ENCODE measurements at places on chromosomes 11 and 22. TPM values are rescaled to one million over a fixed set of nuclear protein-coding genes. Genes with fewer than 3 reads are reported as not detected.
A peak's percentile ranks its signal among the peaks of the same experiment; 100 is the strongest.

The C11orf42 gene
- total RNA-seq = not detected

The TMEM179B gene
- total RNA-seq = 22.1 TPM

The TPCN2 gene
- 6.8 TPM for total RNA-seq

The TMEM109 gene
- total RNA-seq = 33.3 TPM

The DCPS gene
- 12.5 TPM for total RNA-seq

The CCDC34 gene
- 13.8 TPM for total RNA-seq

The UPK2 gene
- 0.09 TPM for total RNA-seq

DNA sequence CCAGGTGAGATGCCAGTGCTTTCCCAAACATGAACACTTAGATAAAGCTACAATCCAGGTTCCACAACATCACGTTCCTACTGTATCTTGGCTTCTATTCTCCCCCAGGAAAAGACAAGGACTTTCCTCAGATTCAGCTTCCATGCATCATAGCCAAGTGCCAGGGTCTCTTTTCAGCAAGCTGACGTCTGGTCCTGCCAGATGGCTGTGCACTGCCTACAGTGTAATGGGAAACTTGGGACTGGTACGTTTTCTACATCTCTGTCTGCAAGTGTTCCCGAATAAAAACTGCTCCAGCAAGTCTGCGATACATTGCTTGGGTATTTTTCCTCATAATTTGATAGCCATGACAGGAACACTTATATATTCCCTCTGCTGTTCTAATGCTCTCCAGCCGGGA lies 412.5 kb downstream of the FAM181B start:
- no peak for DNase-seq

DNA sequence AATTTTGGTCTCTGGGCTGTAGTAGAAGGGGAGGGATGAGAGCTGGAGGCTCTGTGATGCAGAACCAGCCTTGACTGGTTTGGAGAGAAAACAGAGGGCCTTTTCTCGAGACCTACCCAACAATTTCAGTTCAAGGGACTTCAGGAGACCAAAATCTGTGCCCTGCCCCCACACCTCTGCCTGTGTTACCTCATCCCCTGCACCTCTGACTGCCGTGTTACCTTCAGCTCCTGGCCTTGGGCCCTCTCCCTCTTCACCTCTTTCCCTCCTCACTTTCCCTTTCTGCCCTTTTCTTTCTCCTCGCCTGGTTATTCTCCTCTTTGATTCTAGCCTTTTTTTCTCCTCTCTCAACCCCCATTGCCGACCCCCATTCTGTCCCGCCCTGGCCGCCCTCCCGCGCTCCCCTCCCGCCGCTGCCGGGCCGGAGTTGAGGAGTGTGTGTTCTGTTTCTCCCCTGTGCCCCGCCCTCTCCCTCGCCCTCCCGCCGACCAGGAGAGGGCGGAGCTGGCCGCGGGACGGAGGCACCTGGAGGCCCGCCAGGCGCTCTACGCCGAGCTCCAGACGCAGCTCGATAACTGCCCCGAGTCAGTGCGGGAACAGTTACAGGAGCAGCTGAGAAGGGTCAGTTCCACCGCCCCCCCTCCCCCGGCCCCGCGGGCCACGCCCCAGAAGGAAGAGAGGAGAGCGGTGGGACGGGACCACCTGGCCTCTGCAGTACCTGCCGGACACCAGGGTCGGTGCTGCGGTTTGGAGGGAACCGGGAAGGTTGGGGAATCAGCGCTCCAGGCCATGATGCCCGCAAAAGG lies 27.2 kb downstream of the PHLDB1 start:
- DNase-seq = peak; percentile 86

- DNase-seq = no peak
Measured at GRCh38 chr22:31544481-31545480, 48.4 kb downstream of the SFI1 start.

DNA sequence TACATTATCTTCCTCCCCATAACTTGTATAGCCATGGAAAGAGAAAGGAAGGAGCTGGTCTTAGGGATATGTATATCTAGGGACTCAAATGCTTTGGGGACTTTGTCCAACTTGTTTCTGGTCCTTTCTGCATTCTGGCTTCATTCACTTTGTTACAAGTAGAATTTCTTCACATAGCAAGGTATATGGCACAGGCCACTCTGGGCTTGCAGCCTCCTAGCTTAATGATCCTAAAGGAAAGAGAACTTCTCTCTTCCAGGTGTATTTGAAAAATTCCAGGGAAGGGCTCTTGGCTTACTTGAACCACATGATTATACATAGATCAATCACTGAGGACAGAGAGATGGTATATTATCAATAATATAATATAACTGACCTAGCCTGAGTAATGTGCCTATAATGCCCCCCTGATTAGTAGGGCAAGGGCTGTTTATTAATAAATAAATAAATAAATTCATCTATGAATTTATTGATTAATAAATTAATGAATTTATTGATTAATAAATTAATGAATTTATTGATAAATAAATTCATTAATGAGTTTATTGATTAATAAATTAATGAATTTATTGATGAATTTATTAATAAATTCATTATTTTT lies 48.2 kb upstream of the CEP295 start:
- DNase-seq = peak; percentile 7

DNA sequence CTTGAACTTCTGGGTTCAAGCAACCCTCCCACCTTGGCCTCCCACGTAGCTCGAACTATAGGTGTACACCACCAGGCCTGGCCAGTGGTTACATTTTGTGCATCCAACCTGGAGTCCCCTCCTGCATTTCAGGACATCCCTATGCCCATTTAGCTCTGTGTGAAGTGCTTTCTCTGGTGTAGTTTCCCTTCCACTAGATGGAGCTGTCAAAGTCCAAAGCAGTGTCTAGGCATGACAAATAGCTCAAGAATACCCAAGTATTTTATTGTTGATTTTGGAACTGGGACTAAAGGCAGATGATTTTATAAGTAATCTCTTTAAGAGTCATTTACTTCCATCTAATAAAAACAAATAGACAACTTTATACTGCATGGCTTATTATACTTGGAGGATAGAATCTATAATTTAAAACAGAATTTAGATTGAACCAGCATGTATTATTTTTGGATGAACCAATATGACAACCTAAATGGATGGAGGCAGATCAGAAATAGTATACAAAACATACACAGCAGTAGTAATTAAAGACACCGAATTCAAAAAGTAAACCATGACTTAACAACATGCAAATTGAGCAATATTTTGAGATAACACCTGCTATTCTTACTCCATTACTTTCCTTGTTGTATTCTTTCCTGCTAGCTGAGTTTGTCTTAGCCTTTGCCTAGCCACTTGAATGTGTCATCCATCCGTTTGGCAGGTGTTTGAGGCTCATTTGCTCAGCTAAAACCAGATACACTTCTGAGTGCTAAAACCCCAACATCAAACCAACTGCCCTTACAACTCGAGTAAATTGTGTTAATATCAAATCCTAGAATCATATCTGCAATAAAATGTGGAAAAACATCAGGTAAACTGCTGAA lies 37.7 kb downstream of the EIF4ENIF1 start:
- peak; percentile 17 for DNase-seq

GRCh38 chr11:82105331-82105998 lies 628.2 kb downstream of the FAM181B start:
- DNase-seq = no peak

GRCh38 chr22:23218053-23218866 lies 38.0 kb downstream of the BCR start:
- no peak for DNase-seq

DNA sequence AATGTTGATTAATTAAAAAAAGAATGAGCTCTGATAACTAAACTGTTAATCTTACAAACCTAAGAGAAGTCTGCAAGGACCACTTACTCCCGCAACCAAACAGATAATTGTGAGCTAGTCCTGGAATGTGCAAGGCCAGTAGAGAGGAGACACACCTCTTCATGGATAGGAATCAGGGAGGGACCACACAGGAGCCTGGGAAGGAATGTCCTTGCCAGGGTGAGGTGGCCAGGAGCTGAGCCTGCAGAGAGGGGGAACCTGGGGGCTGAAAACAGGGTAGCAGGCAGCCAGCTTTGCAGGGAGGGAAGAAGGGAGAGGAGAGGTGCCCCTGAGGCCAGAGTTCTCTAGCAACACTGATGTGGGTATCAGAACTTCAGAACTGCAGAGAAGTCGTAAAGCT lies 9.4 kb upstream of the NLRP10 start:
- no peak for DNase-seq

DNA sequence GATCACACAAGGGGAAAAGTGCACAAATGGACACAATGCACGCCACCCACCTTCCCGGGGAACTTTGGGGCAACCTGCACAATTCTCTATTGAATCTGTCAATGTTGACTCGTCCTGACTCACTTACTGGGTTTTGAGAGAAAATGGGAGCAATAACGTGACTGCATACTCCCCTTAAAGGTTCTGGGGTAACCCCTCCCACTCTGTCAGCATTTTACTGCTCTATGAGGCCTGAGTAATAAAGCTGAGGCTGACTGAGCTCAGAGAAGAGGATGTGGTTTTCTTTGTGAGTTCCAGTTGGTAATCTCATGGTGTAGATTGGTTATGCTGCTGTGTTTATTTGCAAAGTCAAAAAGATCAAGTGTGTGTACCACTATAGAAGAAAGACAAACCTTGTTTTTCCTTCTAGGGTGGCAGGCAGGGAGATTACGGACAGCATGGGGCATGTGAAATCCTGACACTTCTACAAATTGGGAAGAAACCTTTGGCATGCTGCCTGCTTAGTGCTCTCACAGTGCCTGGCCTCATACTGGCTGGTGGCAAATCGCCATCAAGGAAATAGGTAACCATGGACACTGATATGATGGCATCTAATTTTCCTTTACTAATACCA lies 16.1 kb upstream of the APOA1 start:
- DNase-seq = no peak

DNA sequence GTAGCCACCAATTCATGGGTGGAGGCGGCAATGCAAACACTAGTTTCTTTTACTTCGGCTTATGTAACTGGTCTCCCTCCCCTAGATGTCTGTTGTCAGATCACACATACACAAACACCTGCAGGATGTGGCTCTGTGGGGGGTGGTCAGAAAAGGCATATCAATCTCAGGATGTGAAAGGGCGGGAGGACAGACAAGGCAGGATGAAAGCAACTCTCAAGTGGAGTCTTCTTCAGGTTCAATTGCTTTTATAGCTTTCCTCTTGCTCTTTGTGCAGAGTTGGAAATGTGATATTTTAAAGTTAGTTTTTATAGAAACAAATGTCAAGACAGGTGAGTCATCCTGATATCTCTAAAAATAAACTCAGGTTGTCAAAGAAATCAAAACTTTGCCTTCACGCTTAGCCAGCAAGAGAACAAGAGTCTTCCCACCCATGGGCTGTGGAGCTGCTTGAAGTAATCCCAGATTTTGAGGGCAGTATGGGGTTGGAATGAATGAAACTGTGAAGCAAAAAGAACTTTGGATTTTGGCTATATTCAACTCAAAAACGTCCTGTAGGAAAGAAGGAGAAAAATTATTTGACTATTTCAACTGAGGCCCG lies 423.4 kb downstream of the GUCY1A2 start:
- DNase-seq = no peak

- peak; percentile 94 for DNase-seq
Measured at GRCh38 chr11:47152953-47153950, 23.4 kb downstream of the ARFGAP2 start.

DNA sequence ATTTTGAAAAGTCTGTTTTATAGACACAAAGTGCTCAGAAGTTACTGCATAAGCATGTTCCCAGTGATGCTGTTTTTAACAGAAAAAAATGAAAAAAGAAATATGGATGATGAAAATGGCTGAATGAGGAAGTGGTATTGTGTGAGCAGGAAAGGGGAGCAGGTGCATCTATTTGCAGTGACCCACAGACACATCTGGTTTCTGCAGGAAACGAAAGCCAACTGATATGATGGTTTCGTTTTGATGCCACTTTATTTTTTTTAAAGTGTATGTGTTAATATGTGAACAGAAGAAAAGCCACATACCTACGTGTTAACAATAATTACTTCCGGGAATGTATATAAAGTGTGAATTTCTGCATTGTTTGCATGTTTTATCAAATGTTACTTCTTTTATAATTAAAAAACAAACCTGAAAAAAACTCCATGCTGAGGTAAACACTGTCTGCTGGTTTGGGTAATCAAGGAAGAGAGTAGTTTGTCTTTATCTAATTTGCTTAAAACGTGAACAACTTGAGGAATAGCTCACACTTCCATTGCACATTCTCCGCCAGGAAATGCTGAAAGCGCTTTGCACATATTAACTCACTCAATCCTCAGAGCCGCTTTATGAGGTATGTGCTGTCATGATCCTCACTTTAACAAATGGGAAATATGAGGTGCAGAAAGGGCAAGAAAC lies 1335.9 kb downstream of the TBC1D22A start:
- DNase-seq = no peak

DNA sequence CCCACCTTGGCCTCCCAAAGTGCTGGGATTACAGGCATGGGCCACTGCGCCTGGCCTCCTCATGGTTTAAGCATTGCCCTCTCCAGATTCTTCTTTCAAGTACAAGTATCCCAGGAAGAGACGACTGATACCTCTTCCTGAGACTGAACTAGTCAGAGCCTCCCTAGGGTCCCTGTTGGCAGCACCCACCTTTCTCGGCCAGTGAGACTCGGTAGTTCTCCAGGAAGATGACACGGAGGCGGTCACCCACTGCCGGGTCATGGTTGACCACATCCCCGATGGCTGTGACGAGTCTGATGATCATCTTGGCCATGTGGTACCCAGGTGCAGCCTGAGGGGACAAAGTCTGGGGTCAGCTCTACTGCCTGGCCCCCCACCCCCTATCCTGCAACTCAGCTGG lies 7.2 kb upstream of the RASGRP2 start:
- no peak for DNase-seq

DNA sequence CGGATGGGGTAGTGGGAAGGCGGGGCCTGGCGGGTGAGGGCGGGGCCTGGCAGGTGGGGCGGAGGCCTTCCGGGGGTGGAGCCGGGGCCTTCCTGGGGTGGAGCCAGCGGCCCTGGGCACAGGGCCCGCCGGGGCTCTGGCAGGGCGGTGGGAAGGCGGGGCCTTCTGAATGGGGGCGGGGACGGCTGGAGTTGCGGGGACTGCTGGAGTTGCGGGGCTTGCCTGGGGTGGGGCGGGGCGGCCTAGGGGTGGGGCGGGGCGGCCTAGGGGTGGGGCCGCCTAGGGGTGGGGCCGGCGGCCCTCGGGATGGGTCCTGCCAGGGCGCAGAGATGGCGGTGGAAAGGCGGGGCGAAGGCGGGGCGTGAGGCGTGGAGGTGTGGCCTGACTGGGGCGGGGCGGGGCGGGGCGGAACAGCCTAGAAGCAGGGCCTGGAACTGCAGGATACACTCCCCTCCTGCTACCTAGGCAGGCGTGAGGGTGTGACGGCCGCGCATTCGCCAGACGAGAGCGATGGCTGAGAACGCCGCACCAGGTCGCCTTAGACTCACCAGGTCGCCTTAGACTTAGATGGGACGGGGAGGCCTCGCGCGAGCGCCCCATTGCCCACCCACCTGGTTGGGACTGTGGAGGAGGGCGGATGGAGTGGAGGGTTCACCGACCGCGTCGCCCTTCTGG lies 19.3 kb downstream of the RRP7A start:
- DNase-seq = peak; percentile 56

GRCh38 chr11:75499423-75500190 lies 26.1 kb downstream of the GDPD5 start:
- DNase-seq = peak; percentile 85

- peak; percentile 75 for DNase-seq
Measured at GRCh38 chr11:117843666-117844484, 19.3 kb upstream of the FXYD2 start.

GRCh38 chr11:73350908-73351636 lies 25.1 kb upstream of the RELT start:
- DNase-seq = peak; percentile 73

Measured in muscle of leg (tissue), 16 donors.